Fibroblast of skin of left biceps (primary cell): ENCODE measurements at places on chromosomes 11 and 22.

DNA sequence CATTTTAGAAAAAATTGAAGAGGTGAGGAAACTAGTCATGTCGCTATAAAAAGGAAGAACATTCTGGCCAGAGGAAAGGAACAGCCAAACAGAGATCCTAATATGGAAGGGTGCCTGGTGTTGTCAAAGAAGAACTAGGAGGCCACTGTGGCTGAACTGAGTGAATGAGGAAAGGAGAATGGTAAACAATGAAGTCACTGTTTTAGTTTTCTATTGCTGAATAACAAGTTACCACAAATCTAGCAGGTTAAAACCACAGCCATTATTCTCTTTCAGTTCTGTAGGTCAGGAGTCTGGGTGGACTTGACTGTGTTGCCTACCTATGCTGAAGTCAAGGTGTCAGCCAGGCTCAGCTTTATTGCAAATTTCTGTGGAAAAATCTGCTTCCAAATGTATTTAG is 549.3 kb upstream of the CCDC90B start:
- no peak for DNase-seq

DNA sequence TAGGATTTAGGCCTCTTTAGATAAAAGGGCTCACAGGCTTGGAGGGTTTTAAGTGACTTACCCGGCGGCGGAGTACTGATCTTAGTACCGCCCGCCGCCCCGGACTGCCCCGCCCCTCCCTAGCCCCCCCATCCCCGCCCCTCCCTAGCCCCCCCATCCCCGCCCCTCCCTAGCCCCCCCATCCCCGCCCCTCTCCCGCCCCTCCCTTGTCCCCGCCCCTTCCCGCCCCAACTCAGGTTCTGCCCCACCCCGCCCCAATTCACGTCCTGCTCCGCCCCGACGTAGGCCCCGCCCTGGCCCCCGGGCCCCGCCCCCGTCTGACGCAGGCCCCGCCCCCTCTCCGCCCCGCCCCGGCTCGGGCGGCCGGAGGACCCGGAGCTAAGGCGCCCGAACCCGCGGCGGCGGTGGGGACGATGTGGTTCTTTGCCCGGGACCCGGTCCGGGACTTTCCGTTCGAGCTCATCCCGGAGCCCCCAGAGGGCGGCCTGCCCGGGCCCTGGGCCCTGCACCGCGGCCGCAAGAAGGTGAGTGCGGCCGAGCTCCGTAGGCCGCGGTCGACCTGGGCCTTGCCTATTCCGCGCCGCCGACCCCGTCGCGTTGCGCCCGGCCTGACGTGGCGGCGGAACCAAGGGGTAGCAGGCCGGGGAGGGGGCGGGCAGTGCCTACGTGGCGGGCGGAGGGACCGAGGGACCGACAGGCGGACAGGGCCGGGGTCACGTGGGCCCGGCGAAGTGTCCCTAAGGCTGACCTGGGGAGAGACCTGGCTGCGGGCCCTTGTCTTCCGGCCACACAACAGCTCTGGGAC is at the start of gene SCYL1:
SCYL1 (plus strand) TSS at position 343 of the 805 bp plus-strand sequence; CDS start at position 414, 71 bp downstream.
- peak; percentile 53 for DNase-seq

GRCh38 chr11:102306048-102306597 is 11.2 kb upstream of the BIRC3 start:
- no peak for DNase-seq

DNA sequence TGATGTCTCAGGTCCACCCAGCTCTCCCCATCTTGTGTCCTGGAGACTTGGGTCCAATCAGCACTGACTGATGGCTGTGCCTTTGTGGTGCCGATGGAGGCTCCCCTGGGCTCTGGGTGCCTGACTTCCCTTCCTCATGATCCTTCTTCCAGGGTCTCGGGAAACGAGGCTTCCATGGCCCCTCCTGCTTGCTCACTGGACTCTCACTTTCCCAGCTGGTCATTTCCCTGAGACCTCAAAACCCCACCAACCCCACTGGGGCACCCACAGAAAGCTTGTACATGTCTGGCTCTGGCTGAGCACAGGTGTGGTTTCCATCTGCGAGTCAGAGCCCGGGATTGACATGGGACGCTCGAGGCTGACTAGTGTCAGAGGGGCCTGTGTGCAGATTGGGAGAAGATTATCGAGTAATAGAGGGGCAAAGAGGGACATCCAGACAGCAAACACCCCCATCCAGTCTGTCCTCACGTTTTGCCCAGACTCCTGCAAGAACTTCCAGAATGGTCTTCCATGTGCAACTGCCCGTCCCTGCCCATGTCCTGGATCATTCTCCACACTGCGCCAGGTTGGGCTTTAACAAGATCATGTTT is 15.1 kb downstream of the APOL1 start:
- DNase-seq: no peak

DNA sequence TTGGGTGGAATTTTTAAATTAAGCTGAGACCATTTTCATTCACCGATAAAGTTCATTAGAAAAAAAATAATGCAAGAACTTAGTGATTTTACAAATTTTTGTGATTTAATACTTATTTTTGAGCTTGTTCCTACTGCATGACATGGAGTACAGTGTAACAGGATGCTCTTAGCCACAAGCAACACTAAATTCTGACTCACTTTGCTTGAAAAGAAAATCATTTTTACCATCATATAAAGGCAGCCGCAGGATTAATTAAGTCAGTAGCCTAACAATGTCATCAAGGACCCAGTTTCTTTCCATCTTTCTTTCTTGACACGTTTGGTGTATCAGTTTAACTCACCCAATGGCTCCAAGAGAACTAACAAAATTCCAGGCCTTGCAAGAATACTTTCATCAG is 540.3 kb upstream of the LUZP2 start:
- no peak for DNase-seq

DNA sequence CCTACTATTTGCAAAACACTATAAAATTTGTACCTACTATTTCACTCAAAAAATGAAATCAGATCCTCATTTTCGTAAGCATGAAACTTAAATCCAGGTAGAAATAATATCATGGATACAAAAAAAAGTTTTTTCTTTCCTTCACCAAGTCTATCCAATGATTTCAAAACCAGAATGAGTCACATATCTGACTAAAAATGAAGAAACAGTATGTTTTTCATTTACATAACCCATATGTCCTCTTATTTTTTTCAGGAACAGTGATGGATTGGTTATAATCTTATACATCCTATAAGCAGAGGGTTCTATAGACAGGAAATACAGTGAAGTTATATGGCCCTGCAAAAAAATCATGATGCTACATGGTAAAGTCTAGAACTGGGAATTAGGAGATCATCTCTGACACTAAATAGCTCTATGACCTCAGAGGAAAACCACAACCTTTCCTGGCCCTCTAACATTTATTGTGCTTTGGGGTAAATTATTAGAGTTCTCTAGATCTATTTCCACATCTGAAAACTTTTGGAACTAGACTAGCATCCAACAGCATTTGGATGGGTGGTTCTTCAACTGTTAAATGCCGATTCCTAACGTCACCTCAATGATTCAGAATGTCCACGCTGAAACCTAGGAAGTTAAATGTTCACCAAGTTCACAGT is 10.9 kb downstream of the MTMR2 start:
- DNase-seq: no peak

DNA sequence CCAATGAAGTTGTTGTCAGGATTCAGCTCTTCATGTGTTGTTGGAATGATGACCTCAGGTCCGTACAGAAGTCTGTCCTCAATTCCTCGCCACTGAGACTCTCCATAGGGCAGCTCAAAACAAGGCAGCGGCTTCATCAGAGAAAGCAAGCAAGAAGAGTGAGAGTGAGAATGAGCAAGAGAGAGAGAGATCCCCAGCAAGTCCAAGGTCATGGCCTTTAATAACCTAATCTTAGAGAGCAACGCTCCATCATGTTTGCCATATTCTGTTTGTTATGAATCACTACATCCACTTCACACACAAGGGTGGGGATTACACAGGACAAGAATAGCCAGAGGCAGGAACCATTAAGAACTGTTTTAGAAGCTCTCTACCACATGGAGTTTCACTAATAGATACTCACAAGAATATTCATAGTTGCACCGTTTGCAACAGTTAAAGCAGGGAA is 23.3 kb upstream of the MMP7 start:
- no peak for DNase-seq

DNA sequence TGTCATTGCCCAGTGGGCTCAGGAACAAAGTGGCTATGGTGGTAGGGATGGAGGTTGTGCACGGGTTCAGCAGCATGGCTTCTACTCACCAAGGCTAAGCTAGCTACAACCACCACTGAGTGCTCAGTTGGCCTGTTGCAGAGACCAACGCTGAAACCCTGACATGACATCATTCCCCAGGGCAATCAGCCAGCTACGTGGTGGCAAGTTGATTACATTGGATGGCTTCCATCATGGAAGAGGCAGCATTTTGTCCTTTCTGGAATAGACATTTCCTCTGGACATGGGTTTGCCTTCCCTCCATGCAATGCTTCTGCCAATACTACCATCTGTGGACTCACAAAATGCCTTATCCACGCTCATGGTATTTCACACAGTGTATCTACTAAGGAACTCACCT is 634.3 kb downstream of the OPCML start:
- DNase-seq: no peak

- DNase-seq: no peak
These were observed 14.0 kb downstream of the CLMP start for GRCh38 chr11:123181075-123181474.

- DNase-seq: no peak
These were observed 44.9 kb downstream of the ARHGAP8 start for GRCh38 chr22:44797181-44797725.

GRCh38 chr11:3073029-3073435 is 15.8 kb upstream of the CARS1 start:
- peak; percentile 55 for DNase-seq

DNA sequence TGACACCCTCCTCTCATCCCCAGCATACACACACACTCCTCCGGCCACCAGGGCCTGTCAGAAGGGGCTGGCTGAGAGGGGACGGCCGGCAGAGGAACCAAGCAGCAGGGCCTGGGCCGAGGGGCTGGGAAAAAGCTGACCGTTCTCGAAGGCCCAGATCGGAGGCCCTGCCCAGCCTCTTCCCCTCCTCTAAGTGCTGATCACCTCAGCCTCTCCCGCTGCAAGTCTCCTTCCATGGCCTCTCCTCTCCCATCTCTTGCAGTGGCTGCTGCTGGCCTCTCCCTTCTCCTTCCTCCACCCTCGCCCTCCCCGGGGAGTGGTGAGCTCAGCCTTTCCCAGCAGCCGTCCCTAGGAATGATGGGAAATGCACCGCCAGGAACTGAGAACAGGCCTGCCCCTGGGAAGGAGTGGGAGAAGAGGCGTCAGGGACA is 39.6 kb downstream of the ARRB1 start:
- DNase-seq: no peak

DNA sequence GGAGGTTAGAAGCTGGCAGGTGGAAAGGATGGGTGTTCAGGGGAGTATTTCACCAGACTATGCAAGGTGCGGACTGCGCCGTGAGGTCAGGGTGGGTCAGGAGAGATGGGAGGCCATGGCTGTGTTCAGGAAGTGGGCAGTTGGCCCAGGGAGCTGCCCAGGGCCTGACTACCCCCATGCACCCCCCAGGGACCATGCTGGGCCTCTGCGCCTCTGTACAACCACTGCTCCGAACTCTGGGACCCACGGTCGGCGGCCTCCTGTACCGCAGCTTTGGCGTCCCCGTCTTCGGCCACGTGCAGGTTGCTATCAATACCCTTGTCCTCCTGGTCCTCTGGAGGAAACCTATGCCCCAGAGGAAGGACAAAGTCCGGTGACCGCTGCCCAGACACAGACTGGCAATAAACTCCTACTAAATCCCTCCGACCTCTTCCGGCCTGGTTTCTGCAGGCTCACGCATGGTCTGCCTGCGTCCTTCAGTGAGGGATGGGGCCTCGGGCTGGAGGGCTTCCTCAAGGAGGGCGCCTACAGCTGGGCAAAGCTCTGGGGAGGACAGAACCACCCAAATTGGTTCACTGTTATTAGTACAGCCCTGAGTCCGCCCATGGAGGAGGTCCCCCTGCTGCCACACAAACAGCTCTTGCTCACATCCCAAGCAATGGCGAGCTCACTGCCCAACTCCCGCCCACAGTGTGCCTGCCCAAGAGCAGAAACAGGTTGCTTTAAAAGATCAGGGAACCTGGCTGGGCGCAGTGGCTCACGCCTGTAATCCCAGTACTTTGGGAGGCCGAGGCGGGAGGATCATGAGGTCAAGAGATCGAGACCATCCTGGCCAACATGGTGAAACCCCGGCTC is 4.2 kb downstream of the PHLDA2 start:
- no peak for DNase-seq

DNA sequence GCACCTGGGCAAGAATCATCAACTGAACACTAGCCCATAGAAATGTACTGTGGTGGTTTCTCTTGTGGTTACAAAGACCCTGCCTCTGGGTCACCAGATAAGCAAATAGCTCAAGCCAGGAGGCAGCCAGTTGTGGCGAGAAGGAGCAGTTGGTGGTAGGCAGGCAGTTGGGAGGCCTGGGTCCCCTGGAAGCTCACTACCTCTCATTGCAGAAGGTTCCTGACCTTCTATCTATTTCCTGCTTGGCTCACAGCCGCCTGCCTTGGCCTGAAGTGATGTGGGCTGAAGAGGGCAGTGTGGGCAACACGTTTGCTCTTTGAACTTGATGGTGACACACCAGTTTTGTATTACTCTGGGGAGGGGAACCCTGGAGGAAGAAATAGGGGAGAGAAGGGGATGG is 34.7 kb downstream of the NECTIN1 start:
- no peak for DNase-seq

GRCh38 chr11:134792677-134793076 is 380.6 kb upstream of the B3GAT1 start:
- no peak for DNase-seq

GRCh38 chr11:99505316-99505715 is 484.6 kb downstream of the CNTN5 start:
- peak; percentile 77 for DNase-seq

DNA sequence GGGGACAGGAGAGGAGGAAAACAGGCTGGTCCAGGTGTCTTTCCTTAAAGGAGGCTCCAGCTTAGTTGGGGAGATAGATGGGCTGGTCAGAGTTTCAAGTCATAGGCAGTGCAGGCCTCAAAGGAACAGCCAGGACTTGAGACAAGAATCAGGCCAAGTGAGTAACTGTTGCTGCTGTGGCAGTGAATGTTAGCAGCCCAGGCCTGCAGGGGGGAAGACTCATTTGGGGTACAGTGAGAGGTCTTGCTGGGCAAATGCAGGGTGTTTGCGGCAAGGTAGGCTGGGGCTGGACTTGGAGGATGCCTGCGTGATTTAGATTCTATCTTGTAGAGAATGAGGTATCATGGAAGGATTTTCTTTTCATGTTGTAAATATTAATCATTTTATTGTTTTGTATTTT is 24.1 kb downstream of the PTPRJ start:
- no peak for DNase-seq

DNA sequence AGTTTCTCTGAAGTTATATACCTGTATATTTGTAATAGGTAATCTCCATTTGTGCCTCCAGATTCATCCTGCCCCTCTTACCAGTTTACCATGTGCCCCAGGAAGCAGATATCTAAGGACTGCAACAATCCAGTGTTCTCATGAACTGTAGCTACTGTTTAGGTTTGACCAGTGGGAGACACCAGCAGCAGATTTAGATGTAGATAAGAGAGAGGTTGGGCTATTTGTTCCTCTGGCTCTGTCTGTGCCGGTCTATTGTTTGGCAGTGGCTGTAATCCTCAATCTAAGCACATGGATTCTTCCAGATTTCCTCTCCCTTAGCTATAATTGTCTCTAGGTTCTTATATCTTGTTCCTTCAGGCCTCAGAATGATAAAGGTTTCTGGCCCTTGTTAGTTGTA is 88.4 kb downstream of the ANO3 start:
- DNase-seq: no peak

GRCh38 chr22:31680861-31681341 is 18.9 kb upstream of the PISD start:
- peak; percentile 52 for DNase-seq

- DNase-seq: no peak
These were observed 74.2 kb downstream of the SWAP70 start for GRCh38 chr11:9738116-9738515.
